ENCODE measurements at places on chromosomes 5 and 9.

DNA sequence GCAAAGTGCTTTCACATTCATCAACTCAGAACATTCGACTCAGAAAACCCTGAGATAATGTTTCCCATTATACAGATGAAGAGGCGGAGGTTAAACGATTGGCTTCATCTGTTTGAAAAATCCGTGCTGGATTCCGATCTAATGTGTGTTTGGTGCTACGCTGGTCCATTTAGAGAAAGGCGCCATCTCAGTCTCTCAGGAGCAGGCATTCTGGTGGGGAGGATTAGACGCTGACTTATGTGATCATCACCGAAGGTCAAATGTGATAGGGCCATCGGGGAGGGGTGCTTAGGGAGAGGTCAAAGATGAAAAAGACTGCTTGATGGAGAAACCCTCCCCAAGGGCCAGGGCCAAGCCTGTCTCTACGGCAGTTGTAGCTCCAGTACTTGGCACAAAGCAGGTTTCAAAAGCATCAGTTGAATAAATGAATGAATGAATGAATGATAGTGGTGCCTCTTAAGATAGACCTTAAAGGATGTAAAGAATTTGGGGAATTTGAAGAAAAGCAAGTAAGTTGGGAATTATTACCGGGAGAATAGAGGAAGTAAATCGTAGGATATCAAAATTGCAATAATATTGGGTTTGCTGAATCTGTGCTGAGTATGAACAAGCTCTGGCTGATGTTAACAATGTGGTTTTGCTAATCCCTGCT lies 160.6 kb upstream of the SHB start:
- DNase-seq: no peak

GRCh38 chr9:103410059-103410458 lies 414.9 kb downstream of the CYLC2 start:
- no peak for DNase-seq

GRCh38 chr9:136092741-136093140 lies 2.3 kb downstream of the NACC2 start:
- DNase-seq: no peak

GRCh38 chr5:155605920-155606319 lies 592.4 kb downstream of the KIF4B start:
- no peak for DNase-seq

DNA sequence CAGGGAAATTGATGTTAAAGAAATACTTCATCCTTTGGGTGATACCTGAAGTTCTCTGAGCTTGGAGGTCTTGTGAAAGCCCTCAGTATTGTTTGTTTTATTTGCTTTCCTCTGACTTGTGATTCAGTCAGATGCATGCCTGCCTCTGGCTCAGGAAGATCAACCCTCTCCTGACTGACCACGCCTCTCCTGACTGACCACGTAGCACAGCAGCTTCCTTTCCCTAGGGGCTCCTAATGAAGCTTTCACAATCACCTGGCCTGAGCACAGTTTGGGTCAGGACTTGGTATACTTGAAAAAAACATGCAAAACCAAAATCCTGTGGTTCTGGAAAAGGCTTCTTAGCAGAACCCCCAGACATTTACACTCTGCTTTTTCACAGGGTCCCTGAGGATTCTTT lies 3.8 kb downstream of the TGFBI start:
- no peak for DNase-seq
